ENCODE measurements at places on chromosomes 5 and 9. TPM values are rescaled to one million over a fixed set of nuclear protein-coding genes. Genes with fewer than 3 reads are reported as not detected.

PHPT1 gene
- total RNA-seq = 42.1 TPM

SHISAL2B gene
- total RNA-seq = not detected

AK1 gene
- 23.0 TPM for total RNA-seq

DND1 gene
- 0.73 TPM for total RNA-seq

C5 gene
- total RNA-seq = 10.9 TPM

KIF4B gene
- 0.18 TPM for total RNA-seq

LCN2 gene
- total RNA-seq = not detected

PCDHGA5 gene
- total RNA-seq = 14.3 TPM

CACNA1B gene
- 31.4 TPM for total RNA-seq

Measured in cerebellum (tissue), 4 donors.